Activated T-cell treated with anti-CD3 and anti-CD28 coated beads, Interleukin-2, amount 50 U/mL, for 4 hours (primary cell): ENCODE measurements at places on chromosomes 1 and 21.

- DNase-seq: no peak
Measured at GRCh38 chr1:156509424-156510034, 9.0 kb upstream of the MEF2D start.

GRCh38 chr1:229420765-229421164 lies 13.1 kb downstream of the ACTA1 start:
- no peak for DNase-seq

- no peak for DNase-seq
Measured at GRCh38 chr1:107264561-107264960, 123.7 kb downstream of the NTNG1 start.

DNA sequence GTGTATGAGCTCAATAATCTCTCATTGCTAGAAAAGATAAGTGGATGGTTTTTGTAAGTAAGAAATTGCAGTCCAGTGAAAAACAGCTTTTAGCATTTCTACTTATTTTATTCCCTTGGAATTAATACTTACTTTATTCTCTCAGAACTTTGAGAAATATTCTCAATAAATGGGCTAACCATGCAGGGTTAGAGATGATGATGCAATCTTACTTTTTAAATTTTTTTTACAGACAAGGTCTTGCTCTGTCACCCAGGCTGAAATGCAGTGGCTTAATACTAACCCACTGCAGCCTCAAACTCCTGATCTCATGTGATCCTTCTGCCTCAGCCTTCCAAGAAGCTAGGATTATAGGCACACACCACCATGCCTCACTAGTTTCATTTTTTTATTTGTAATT lies 440.8 kb upstream of the ZP4 start:
- no peak for DNase-seq

DNA sequence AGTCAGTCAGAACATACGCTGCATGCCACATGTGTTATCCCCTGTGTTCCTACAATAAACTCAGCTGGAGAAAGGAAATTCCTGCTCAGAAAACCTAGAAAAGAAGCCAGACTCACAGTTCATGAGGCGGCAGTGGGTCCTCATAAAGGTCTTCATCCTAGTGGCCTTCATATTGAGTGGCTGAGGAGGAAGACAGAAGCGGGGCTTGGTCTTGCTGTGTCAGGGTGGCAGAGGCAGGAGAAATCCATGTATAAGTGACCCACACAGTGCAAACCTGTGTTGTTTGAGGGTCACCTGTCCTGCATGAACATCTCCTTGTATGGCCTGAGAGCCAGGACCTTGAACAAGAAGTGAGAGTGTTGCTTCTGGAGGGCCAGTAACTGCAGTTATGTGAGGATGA lies 4.0 kb upstream of the WNT3A start:
- no peak for DNase-seq

GRCh38 chr1:186530109-186530508 lies 69.2 kb upstream of the PDC start:
- no peak for DNase-seq

DNA sequence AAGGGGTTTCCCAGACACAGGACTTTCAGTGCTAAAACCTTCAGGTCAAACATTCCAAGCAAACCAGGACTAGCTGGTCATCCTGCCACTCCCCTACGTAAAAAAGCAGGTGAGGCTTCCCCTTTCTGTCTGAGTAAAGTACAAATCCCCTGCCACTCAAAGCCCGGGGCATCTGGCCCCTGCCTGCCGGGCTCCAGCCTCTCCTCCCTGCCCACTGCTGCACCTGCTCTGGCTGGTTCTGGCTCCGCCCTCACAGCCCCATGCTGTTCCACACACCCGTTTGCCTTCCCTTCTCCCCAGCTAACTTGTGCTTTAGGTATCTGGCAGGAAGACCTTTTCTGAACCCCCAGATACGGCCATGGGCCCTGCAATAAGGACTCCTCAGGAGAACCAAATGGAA lies 23.3 kb upstream of the S100A7 start:
- no peak for DNase-seq

DNA sequence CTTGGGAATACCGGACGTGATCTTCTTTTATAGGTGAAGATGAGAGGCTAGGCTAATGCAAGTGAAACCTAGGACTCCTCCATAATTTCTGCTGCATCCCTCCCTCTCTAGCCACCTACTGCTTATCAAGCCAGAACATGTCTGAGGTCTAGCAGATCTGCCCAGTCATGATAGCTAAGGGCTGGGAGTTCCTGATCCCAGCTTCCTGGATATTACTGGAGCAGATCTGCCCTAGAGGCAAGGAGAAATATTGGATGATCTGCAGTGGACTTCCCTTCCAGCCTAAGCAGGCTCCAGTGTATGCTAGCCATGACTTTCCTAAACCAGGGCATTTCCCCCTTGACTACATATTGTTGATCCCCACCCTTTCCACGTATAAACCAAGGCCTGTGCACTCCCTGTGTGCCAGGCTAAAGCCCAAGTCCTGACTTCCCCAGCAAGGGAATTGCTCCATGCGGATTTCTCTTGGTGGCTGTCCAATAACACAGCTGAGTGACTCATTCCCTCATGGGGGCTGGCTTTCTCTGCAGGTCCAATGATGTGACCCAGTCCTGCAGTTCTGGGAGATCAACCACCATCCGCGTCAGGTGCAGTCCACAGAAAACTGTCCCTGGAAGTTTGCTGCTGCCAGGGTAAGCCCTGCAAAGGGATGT lies 15.5 kb upstream of the SARS1 start:
- no peak for DNase-seq

DNA sequence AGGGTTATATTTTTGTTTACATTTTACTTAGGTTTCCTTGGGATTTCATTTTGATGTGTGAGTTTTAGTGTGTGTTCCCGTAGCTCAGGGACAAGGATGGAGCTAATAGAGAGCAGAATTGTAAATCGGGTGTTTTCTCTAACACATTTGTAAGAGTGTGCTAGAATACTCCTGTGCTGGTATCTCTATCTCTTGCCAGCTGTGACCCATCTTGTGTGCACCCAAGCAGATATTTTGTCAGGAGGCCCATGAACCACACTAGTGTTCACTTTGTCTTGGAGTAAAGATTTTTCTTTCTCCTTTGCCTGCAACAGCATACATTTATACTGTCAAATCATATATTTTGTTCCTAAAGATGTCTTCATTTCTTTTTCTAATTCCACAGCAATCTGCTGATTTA lies 23.4 kb downstream of the KRTAP19-8 start:
- no peak for DNase-seq

DNA sequence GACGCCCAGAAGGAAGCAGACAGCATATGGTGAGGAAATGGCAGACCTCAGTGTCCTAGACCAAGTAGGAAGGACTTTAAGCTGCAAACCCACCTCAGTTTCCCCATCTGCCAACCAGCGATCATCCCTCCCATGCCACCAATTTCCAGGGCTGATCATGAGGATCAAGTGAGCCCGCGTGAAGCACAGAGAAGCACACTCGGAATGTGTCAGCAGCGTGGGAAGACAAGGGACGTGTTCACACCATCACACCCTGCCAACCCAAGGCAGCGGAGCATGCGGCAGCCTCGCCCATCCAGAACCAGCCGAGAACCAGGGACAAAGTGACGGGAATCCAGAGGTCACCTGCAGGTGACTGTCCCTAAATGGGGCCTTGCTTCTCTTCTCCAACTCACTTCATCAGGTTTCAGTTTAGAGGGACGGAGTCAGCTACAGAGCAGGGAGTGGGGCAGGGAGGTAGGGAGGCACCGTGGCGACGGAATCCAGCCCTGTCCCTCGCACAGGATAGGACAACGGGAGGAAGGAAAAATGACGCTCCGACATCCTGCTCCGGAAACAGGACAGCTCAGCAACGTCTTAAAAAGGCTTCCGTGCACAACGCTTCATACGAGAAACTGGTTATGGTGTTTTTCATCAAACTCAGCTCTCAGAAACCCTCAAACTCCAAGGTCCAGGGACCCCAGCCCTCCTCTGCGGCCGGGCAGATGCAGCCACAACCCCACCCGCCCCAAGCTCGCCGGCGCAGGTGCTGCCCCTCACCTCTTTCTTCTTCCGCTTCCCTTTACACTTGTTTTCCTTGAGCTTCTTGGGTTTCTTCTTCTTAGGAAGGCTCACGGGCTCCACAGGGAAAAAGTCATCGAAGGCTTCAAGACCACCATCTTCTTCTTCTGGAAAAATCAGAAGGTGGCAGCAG lies 12.5 kb downstream of the CHD5 start:
- DNase-seq: no peak

DNA sequence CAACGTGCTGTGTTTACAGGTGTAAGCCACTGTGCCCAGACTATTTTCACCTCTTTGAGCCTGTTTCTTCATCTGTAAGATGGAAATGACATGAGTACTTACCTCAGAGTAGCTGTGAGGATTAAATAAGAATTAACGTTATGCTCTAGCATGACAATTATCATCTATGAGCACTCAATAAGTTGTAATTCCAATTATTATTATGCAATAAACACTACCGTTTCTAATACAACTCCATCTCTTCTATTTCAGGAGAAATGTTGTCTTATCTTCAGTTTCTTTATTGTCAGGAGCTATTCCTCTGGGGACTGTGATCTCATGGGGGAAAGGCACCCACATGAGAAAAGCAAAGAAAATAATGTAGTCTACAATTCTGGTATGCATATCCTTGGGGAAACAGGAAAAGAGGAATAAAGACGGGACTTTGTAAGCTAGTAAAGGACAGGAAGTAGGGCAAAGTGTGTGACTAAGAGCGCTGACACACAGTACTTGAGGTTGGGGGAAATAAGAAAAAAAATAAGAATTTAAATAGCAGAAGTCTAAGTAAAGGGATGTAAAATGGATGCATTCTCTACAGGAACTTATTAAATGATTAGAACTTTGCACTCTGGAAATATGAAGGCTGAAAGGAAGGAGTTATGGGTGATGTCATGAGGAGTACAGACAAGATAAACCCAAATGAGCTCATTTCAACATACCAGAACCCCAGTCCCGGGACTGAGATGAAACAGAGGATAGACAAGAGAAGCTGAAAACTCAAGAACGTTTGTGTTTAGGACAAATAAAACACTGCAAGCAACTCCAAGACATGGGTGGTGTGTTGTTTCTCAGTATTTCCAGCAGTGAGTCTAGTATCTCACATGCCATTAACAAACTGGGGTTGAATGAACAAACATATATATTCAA lies 9.8 kb downstream of the PHC2 start:
- DNase-seq: no peak

- DNase-seq: peak; percentile 36
Measured at GRCh38 chr1:40078512-40079333, 18.3 kb downstream of the PPT1 start.

GRCh38 chr1:40857737-40858136 lies 4.4 kb downstream of the CITED4 start:
- DNase-seq: no peak

DNA sequence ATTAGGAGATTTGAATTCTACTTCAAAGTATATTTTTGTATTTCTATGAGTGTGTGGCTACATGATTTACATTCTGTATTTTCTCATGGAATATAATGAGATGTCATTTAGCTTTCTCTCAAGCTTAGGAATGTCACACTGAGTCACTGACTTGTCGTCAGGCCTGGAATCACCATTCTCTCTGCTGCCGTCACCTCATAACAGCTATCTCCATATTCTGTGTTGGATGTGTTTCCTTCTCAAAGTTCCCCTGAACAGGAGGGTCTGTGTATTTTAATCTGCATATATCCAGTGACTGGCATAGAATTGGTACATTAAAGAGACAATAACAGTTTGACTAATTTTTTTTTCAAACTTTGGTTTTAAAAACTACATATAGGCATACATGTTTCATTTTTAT lies 35.9 kb downstream of the LYPLAL1 start:
- DNase-seq: no peak

GRCh38 chr1:14392859-14393365 lies 205.6 kb upstream of the KAZN start:
- DNase-seq: no peak

- DNase-seq: no peak
Measured at GRCh38 chr1:248757784-248758195, 2.2 kb upstream of the LYPD8 start.
